ENCODE measurements at places on chromosomes 4 and X.

DNA sequence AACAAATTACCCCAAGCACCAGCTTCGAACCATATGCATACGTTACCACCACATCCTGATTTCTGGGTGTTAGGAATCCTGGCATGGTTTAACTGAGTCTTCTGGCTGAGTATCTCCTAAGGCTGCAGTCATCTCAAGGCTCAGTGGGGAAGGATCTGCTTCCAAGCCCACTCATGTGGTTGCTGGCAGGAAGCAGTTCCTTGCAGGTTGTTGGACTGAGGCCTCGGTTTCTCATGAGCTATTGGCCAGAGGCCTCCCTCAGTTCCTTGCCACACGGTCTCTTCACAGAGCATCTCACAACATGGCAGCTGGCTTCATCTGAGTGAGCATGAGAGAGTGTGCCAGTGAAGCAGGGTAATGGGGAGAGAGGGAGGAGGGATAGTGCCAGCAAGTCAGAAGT lies 96.1 kb upstream of the MTM1 start:
- DNase-seq = no peak

- no peak for DNase-seq
Observed at GRCh38 chr4:141620715-141621114, 15.7 kb upstream of the IL15 start.

DNA sequence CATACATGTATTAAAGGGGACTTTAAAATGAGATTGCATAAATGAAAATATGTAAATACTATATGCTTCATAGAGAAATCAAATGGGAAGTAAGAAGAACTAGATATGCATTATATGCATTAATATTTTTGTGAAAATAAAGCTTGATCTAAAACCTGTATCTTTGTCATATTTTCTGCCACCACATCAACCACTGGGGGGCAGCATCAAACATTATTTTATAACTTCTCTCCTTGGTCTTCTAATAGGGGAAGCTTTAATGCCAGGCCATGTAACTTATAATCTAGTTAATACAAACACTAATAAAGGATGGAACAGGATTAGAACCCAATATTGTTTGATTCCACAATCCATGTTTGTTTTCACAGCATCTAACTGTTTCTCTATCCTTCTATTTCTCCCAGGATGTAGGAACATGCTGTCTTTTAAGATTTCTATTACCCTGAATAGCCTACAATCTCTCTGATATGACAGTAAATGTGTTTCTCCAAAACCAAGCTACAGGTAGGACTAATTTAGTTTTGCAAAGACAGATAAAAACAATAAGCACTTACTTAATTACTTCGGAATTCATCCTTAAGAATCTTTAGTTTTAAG lies 10.0 kb downstream of the QRFPR start:
- DNase-seq = peak; percentile 16

- DNase-seq = no peak
Observed at GRCh38 chr4:168981460-168981859, 28.6 kb downstream of the CBR4 start.

- no peak for DNase-seq
Observed at GRCh38 chr4:117447925-117448324, 362.5 kb upstream of the TRAM1L1 start.

Measured in stimulated activated CD4-positive, alpha-beta T cell treated with anti-CD3 and anti-CD28 coated beads, Interleukin-1b, Interleukin-23, amount 100 ng/mL, for 1 hour (primary cell).